RCC 7860 (cell line): ENCODE measurements at places on chromosomes 1 and 21.

DNA sequence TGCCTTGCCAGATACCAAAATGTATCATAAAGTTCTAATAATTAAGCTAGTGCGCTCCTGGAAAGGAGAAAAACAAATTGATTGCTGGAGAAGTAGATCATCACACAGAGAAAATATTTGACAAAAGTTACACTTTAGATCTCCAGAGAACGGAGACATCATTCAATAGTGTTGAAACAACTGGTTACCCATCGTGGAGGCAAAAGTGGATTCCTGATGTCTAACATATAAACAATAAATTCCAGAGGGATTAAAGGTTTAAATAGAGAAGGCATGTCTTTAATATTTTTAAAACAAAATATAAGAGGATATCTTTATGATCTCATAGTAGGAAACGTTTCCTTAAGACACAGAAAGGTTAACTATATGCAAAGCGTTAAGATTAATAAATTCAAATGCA lies 41.0 kb downstream of the NRIP1 start:
- no peak for DNase-seq

DNA sequence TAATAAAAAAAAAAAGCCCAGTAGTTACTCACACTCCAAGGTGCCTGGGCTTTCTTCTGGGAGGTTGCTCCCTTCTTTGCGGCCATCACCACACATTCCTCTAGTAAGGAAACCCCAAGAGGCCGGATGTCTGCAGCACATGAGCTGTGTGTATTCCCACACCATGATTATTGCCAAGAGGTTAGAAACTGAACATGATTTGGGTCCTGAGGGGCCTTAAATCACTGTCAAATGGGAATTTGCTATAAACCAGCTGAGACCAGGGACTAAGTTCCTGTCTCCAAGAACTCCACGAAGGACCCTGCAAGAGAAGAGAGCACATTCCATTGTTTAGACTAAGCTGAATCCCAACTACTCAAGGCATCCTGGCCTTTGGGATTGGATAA lies 85.3 kb upstream of the SSX2IP start:
- DNase-seq, result no peak

DNA sequence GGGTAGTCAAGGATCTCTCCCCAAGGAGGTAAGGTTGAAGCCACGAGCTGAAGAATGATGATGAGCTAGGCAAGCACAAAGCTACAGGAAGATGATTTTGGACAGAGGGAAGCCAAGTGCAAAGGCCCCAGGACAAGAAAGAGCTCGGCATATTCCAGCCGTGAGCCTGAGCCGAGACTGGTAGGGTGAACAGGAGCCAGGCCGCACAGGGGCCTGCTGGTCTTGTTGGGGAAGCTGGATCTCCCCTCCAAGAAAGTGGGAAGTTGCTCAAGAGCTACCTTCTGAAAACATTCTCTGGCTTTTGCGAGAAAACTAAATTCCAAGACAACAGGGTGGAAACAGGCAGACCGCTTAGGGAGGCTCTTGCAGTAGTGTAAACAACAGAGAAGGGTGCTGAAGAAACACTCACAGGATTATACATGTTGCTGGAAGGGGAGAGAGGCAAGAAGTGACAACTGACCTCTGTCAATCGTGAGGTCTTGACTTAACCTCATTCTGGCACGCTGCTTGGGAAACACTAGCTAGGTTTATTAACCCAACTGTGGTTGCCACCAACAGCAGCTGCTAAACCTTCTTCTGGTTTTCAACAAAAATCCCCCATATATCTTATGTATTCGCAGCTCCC lies 625.2 kb downstream of the SMYD3 start:
- no peak for DNase-seq

GRCh38 chr1:52028328-52028727 lies 5.3 kb downstream of the KTI12 start:
- no peak for DNase-seq

- no peak for DNase-seq
These were observed 37.3 kb downstream of the ABCA4 start for GRCh38 chr1:94083681-94084080.

DNA sequence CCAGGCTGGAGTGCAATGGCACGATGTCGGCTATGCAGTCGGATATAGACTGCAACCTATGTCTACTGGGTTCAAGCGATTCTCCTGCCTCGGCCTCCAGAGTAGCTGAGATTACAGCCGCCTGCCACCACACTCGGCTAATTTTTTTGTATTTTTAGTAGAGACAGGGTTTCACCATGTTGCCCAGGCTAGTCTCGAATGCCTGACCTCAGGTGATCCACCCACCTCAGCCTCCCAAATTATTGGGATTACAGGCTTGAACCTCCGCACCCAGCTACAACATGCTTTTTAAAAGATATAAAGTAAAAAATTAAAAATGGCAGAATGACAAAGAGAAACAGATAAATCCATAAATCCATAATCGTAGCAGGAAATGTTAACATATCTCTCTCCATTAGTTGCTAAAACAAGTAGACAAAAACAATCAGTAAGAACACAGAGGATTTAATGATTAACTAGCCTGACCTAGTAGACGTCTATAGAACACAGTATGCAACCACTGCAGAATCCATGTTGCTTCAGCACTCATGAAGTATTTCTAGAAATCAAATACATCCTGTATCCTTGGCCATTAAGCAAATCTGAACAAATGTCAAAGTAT lies 59.9 kb upstream of the SPOCD1 start:
- no peak for DNase-seq

GRCh38 chr1:64320007-64320406 lies 116.6 kb downstream of the UBE2U start:
- no peak for DNase-seq

GRCh38 chr1:173821680-173822079 lies 2.8 kb upstream of the DARS2 start:
- DNase-seq, result no peak

GRCh38 chr1:52756020-52756419 lies 29.8 kb downstream of the ZYG11B start:
- no peak for DNase-seq

GRCh38 chr1:203765029-203765837 lies at the start of gene LAX1:
Gene LAX1, plus strand, starts transcription at chr1:203765183. Its CDS starts 383 bp downstream, at chr1:203765566.
- no peak for DNase-seq

GRCh38 chr1:235100194-235100772 lies 28.4 kb downstream of the TOMM20 start:
- DNase-seq, result no peak

DNA sequence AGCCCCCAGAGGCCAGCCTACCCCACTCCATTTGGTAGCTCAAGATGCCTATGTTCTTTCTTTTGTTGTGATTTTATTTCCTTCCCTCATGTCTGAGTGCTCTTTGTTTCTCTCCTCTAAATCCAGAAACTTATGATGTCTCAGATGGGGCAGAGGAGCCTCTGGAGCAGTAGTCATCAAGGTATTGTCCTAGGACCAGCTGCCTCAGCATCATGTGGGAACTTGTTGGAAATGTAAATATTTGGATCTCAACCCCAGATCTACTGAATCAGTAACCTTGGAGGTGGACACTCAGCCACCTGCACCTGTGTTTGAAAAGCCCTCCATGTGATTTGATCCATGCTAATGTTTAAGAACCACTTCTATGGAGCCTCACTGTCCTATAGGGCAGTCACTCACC lies 593.1 kb upstream of the PLXNA2 start:
- DNase-seq, result no peak

DNA sequence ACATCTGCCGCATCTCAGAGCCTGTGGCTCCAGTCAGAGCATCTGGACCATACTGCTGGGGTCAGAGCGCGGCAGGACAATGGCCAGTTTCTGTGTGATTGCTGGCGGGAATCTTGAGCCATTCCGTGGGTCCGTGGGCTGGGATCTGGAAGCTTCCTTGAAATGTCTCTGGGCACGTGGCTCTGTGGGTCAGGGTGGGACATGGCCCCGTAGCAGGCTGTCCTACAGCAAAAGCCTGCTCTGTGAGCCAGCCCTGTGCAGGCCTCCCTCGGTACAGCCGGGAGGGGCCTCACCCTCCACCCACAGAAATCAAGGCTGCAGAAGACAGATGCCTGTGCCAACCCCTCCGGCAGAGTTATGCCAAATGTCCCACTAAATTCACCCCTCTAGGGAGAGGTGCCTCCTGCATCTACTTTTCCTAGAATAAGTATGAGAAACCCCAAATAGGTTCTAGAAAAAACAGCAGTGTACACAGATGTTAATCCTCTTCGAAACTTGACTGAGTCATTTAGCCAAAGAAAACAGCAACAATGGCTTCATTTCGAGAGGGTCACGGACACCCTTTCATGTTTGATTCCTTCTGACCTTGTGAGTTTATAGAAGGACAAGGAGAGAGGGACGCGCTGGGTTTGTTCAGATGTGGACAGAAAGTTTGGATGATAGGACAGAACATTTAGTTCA lies 27.8 kb downstream of the COL18A1 start:
- no peak for DNase-seq

GRCh38 chr1:173960625-173961024 lies 43.5 kb upstream of the SERPINC1 start:
- DNase-seq, result no peak

DNA sequence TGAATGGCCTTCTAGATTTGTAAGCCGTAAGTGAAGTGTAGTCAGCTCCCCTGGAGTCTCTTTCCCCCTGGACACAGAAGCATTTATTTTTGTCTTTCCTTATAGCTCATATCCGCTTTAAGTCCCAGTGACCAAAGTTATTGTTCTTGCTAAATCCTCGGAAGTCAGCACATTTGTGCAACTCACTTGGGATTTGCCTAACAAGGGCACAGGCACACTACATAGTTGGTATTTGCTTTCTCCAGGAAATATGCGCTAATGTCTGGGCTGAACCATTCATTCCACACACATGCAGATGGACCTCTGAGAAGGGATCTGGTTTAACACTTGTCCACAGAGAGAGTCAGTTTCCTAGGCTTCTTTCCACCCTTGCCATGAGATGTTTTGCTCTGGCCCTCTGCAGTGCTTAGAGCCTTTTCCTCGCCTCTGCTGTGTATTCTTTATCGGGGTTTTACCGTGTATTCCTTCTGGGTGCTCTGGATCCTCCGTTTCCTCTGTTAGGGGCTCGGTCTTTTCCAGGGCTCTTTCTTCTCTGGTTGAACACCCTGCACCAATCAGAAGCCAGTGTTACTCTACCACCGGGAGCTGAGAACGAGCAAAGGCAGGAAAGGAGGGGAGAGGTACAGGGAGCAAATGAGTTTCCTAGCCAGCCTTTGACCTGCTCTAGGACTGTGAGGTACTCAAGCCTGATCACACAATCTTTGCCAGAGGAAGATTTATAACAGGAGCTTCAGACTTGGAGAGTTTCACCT lies 72.4 kb downstream of the ABCA4 start:
- DNase-seq, result no peak
